ENCODE measurements at places on chromosomes 3 and 15. TPM values are rescaled to one million over a fixed set of nuclear protein-coding genes. Genes with fewer than 3 reads are reported as not detected.

LMCD1 gene
- 69.9 TPM for total RNA-seq

LTK gene
- total RNA-seq, result 0.13 TPM

SKOR1 gene
- 0.07 TPM for total RNA-seq

ROBO2 gene
- not detected for total RNA-seq

WDR93 gene
- 0.18 TPM for total RNA-seq

FAM98B gene
- 10.5 TPM for total RNA-seq

ISL2 gene
- 3.8 TPM for total RNA-seq

All from A549 treated with GW870086 at 1 μM for 4 hours (cell line).